ENCODE measurements at places on chromosomes 3 and 15.

GRCh38 chr3:177878192-177878591 lies 658.0 kb upstream of the KCNMB2 start:
- no peak overlapping the region for H3K27ac ChIP-seq
- no peaks in the 10 kb centered on the region for H3K4me1 ChIP-seq
- H3K4me3 ChIP-seq = no peak overlapping the region
- peak; percentile 22 for DNase-seq

- no peaks in the 10 kb centered on the region for H3K27me3 ChIP-seq
- no peak overlapping the region for H3K27ac ChIP-seq
- no peak overlapping the region for H3K4me3 ChIP-seq
- peaks cover 2% of the 10 kb centered on the region for H3K36me3 ChIP-seq
- no peak for DNase-seq
Observed at GRCh38 chr3:160279657-160280056, 54.4 kb downstream of the C3orf80 start.

GRCh38 chr15:70220490-70221096 lies 122.9 kb upstream of the TLE3 start:
- no peaks in the 10 kb centered on the region for H3K4me1 ChIP-seq
- peaks cover 16% of the 10 kb centered on the region for H3K27me3 ChIP-seq
- no peak for DNase-seq
- H3K4me3 ChIP-seq = no peak overlapping the region
- no peaks in the 10 kb centered on the region for H3K36me3 ChIP-seq

DNA sequence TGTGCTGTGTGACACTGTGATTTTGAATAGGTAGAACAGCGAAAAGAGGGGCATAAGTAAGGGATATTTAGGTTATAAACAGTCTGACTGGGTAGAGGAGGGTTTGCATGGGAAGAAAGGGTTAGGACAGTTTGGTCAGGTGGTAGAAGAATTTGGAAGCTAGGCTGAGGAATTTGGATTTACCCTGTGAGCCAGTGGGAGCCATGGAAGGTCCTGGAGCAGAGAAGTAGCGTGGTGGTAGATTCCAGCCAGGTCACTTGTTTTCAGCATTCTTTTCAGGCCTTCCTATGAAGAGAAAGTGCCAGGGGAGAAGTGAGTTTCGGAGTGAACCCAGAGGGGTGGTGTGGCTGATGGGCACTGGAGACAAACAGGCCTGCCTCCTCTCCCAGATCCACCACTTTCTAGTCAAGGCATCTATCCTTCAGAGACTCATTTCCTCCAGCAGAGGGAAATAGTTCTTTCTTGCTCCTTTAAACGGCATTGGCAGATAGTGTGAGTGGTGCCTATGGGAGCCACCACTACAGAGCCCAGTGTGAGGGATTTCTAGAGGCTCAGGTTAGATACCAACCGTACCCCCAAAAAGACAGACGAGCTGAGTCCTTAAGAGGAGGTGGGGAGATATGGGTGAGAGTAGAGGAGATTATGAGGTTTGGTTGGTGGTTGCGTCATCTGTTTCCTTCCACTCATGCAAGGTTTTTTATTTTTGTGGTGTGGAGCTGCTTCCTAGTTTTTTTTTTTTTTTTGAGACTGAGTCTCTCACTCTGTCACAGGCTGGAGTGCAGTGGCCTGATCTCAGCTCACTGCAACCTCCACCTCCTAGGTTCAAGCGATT lies 21.2 kb downstream of the PXK start:
- no peak overlapping the region for H3K4me3 ChIP-seq

- H3K4me1 ChIP-seq = peaks cover 15% of the 10 kb centered on the region
- H3K27ac ChIP-seq = peak overlapping the region; percentile 81
- H3K27me3 ChIP-seq = no peaks in the 10 kb centered on the region
- peak; percentile 35 for DNase-seq
- no peak overlapping the region for H3K4me3 ChIP-seq
Observed at GRCh38 chr15:93029214-93029835, 59.7 kb downstream of the RGMA start.

DNA sequence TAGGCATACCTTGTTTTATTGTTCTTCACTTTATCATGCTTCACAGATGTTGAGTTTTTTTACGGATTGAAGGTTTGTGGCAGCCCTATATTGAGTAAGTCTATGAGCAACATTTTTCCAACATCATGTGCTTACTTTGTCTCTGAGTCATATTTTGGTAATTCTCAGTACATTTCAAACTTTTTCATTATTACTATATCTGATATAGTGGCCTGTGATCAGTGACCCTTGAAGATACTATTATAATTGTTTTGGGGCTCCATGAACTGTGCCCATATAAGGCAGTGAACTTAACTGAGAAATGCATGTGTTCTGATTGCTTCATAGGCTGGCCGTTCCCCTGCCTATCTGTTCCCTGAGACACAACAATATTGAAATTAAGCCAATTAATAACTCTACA lies 42.8 kb upstream of the NSMCE3 start:
- no peak overlapping the region for H3K4me3 ChIP-seq
- no peaks in the 10 kb centered on the region for H3K4me1 ChIP-seq
- DNase-seq = peak; percentile 75
- no peaks in the 10 kb centered on the region for H3K27me3 ChIP-seq

DNA sequence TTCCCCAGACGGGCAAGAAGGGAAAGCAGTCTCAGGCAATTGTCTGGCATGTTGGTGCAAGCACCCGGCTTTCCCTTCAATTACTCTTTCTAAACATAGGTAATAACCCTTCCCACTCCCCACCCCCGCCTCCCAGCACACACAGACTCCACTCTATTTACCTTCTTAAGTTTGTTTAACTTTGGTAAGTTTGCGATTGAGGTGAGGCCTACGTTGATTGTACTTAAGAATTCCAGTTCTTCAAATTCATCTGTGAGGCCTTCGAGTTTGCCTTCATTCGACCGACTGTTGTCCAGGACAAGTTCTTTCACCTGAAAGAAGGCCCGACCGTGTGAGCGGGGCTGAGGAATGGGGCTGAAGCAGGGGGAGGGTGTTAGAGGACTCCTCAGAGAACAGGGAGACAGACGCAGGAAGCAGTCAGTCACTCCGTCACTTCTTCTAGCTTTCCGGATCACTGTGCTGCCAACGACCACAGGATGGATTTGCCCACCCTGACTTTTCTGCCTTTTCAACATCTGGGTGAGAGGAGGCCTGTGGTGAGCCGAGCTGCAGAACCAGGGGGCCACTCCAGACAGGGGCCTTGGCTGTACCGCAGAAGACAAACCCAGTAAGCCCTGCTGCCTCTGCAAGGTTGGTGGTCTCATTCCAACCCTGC lies 33.0 kb downstream of the ANP32A start:
- H3K4me3 ChIP-seq = no peak overlapping the region
- H3K27me3 ChIP-seq = no peaks in the 10 kb centered on the region
- peaks cover 7% of the 10 kb centered on the region for H3K36me3 ChIP-seq
- H3K4me1 ChIP-seq = peaks cover 2% of the 10 kb centered on the region
- no peak overlapping the region for H3K27ac ChIP-seq

DNA sequence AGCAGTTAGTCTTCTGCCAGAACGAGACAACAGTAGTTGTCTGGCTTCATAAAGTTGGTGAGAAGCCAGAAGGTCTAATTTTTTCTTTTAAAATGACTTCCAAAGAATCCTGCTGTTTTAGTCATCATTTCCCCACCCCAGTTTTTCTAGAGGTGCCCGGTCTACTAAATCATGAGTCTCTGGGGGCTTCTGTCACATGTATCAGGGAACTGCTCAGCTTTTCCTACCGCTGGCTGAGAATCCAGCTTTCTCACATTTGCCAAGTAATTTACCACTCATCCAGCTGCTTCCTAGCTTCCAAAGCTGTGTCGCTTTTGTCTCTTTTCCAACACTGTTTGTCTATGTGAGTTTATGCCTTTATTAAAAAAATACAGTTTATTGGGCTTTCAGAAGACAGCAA lies 183.3 kb downstream of the NSUN3 start:
- DNase-seq = peak; percentile 61
- no peaks in the 10 kb centered on the region for H3K36me3 ChIP-seq
- no peaks in the 10 kb centered on the region for H3K27me3 ChIP-seq
- no peak overlapping the region for H3K27ac ChIP-seq
- no peak overlapping the region for H3K4me3 ChIP-seq
- no peaks in the 10 kb centered on the region for H3K4me1 ChIP-seq

DNA sequence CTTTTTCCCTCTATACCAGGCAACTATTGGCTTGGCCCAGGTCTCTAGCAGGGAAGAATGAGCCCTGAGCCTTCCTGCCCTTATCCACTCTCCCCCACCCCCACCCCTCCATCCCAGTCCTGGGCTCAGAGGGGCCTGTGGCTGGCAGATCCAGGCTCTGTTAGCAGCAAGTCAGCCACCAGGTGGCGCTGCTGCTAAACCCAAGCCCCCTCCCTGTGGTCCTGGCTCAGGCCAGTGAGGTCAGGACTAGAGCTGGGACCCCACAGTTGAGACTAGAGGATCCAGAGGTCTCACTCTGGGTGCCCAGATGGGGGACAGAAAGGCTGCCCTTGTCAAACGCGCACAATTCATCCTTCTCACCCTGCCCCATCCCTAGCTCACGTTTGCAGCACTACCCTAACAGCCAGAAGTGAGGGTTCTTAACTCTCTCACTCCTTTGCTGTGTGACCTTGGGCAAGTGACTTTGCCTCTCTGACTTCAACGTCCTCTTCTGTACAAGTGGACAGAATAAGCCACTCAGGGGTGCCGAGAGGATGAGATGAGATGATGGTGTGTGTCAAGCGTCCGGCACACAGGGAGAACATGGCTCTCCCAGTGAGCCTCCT lies 46.8 kb upstream of the SLC6A1 start:
- H3K4me3 ChIP-seq = no peak overlapping the region
- no peaks in the 10 kb centered on the region for H3K4me1 ChIP-seq
- no peaks in the 10 kb centered on the region for H3K36me3 ChIP-seq
- no peaks in the 10 kb centered on the region for H3K27me3 ChIP-seq

GRCh38 chr3:133857767-133858166 lies 37.9 kb downstream of the RAB6B start:
- H3K36me3 ChIP-seq = no peaks in the 10 kb centered on the region
- no peak overlapping the region for H3K27ac ChIP-seq
- no peak overlapping the region for H3K4me3 ChIP-seq
- peaks cover 2% of the 10 kb centered on the region for H3K27me3 ChIP-seq
- no peaks in the 10 kb centered on the region for H3K4me1 ChIP-seq
- no peak for DNase-seq

GRCh38 chr3:23262766-23263165 lies 59.6 kb downstream of the UBE2E2 start:
- H3K27me3 ChIP-seq = no peaks in the 10 kb centered on the region
- H3K4me1 ChIP-seq = peaks cover 14% of the 10 kb centered on the region
- H3K27ac ChIP-seq = no peak overlapping the region
- H3K4me3 ChIP-seq = no peak overlapping the region
- no peaks in the 10 kb centered on the region for H3K36me3 ChIP-seq

DNA sequence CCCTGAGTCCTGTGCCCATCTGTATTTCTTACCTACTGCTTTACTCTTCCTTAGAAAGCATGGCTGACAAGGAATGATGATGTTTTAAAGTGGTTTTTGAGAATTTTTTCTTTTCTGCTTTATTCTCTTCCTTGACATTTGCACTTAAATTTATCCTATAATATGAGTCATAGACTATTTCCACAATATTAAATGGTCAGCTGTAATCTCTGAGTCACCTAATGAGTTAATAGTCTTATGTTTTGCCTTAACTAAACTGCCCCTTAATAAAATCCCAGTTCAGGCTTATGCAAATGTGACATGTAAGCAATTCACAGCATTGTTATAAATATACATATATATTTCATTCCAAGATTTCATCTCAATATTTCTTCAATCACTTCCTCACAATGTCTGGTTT lies 23.8 kb downstream of the MEIS2 start:
- no peak overlapping the region for H3K4me3 ChIP-seq
- no peaks in the 10 kb centered on the region for H3K27me3 ChIP-seq
- no peaks in the 10 kb centered on the region for H3K4me1 ChIP-seq
- no peak overlapping the region for H3K27ac ChIP-seq

DNA sequence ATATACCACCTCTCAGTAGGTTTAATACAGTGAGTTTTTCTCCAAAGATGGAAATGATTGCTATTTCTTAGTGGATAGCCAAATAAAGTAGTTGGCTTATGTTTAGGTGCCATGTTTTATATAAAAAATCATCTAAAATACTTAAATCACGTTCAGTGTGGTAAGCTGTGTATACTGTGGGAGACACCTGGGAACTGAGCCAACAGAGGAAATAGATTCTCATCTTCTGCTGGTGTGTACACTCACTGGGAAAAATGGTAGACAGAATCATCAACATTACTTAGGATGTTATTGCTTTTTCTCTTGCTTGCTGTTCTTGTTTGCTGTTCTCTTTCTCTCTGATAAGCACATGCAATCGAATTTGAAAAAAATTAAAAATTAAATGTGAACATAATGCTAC lies 112.6 kb upstream of the MB21D2 start:
- H3K27ac ChIP-seq = no peak overlapping the region
- peak; percentile 37 for DNase-seq
- no peaks in the 10 kb centered on the region for H3K36me3 ChIP-seq
- no peak overlapping the region for H3K4me3 ChIP-seq
- H3K4me1 ChIP-seq = no peaks in the 10 kb centered on the region
- no peaks in the 10 kb centered on the region for H3K27me3 ChIP-seq

Measured in fibroblast of lung (primary cell).